ENCODE measurements at places on chromosomes 1 and 21.

DNA sequence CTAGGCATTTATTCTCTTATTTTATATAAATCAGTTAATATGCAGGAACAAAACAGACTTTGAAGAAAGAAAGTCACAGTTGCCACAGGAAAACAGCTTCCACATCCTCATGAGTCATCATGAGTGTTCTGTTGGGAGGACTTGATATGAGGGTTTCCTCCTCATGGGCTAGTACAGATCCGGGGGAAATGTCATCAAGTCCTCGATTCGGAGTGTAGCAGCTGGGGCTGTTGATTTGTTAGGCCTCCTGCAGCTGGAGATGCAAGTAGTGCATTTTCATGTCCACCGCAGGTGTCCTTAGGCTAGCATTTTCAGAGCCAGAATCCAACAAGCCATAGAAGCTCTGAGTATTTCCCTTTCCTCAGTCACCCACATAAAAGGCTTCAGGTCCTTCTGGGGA lies 36.7 kb downstream of the ADAM30 start:
- DNase-seq, result no peak

- no peak for DNase-seq
Observed at GRCh38 chr1:13627127-13627526, 43.5 kb downstream of the PDPN start.

DNA sequence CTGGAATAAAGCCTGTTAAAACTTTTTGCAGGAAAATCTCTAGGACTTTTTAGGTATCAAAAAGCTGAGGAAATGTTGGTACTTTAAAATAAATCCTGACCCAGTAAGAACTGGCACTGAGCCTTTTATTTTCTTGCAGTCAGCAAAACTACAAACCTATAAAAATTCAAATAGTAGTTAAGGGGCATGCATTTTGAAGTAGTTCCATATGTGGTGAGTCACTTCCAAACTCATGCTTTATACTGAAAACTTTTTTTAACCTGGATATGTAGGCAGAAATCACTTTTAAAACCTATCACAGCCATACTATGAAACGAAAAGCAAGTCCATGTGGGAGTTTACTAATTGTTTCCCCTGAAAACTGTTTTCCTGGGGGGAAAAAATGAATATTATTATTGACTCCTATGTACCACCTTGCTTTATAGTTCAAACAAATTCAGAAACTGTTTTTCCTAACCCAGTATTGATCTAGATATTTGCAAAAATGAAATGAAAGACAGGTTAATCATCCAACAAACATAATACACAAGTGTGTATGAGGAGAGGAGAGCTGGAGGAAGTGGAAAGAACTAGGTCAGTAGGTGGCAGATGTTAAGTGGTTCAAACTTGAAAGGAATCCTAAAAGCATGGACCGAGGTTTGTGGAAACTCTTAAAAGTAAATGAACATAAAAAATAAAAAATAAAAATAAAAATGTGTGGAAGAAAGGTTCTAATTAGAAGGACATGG lies 30.5 kb downstream of the NRIP1 start:
- no peak for DNase-seq

- no peak for DNase-seq
Observed at GRCh38 chr1:62746086-62746808, 37.7 kb upstream of the ATG4C start.

- DNase-seq, result no peak
Observed at GRCh38 chr1:93426181-93426580, 21.7 kb upstream of the FNBP1L start.

DNA sequence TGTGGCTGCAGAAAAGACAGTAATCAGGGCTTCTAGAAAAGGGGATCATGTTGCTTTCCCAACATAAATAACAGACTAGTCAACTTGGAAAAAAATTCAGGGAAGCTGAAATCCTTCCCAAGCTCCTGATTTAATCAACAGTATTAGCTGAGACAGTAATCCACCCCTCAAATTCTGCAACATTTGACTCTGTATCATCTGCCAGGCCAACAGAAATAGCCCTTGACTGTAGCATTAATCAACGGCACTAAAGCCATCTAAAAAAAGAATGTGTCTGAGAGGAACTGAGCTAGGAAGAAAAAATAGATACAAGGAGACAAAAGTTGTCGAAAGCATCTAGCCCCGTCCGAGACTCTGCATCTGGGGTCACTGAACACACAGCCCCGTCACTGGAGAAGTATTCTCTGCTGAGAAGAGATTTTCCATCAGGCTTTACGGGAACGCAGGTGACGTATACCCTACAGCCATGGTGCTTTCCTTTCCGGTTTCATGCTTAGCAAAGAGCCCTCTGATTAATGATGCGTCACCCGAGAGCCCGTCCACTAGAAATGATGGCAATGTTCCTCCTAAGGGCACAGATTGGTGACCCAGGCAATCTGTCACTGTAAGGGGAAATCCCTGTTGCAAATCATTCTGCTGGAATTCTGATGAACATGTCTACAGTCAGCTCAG lies 42.1 kb upstream of the TP53BP2 start:
- no peak for DNase-seq

GRCh38 chr1:236604905-236605806 lies 840 bp upstream of the HEATR1 start:
- DNase-seq, result no peak

- DNase-seq, result no peak
Observed at GRCh38 chr21:44878053-44878982, 4.8 kb upstream of the PTTG1IP start.

DNA sequence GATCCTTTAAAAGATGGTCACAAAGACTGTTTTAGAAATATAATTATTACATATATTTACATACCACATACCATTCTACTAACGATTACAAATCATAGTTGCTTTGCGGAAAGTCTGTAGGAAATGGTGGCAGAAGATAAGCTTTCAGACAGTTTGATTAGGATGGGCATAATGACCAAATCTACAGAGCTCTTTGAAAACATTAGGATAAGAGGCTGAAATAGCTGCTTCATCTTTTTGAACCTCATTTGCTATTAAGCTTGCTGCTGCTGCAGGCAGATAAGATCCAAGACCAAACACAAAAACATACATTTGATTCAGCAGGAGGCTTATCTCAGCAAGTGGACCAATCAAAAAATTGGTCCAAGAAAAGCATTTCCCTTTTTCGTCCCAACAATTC lies 47.1 kb downstream of the DDAH1 start:
- no peak for DNase-seq

Measured in stimulated activated CD4-positive, alpha-beta T cell treated with anti-CD3 and anti-CD28 coated beads, Interleukin-12 subunit alpha, Interleukin-12 subunit beta, amount 100 ng/mL, for 24 hours (primary cell).